ENCODE measurements at places on chromosomes 16 and 17.

- DNase-seq, result no peak
These were observed 699 bp upstream of the MAP1LC3B start for GRCh38 chr16:87391324-87391949.

DNA sequence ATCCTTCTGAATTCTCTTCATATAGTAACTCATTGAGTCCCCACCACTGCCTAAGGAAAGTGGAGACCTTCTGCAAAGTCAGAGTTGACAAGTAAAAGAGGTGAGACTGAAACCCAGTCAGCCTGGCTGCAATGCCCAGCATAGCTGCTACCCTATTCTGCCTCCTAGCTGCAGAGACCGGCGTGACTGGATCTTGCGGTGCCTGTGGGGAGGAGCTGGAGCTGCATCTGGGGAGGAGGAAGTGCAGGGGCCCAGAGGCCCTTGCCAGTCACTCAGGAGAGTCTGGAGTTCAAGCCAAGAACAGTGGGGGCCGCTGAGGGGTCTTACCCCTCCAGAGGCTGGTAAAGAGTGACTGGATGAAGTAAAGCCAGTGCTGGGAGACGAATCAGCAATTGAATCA, 35.0 kb upstream of the ZNF423 start:
- DNase-seq, result no peak

GRCh38 chr17:82098939-82099763, 1.1 kb upstream of the FASN start:
- DNase-seq, result peak; percentile 52

DNA sequence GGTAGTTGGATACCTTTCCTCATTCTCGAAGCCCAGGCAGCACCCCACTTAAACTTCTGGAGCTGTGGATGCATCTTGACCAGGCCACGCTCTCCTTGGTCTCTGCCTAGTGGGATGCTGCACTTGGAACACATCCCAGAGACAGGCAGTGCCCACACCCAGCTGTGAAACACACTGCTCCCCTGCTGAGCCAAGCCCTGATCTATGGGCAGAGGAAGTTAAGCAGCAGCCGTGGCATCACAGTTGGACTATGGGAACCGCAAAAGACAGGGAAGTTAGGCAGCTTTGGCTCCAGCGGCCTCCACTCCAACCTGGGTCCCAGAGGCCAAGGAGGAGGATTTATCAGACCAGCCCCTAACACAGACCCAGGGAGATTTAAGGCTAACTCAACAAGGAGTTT, 284.8 kb upstream of the CCL2 start:
- DNase-seq, result no peak

- no peak for DNase-seq
These were observed 8.0 kb upstream of the HES7 start for GRCh38 chr17:8131844-8132441.

GRCh38 chr16:1712791-1713261, 6.8 kb downstream of the MAPK8IP3 start:
- no peak for DNase-seq
